NCI-H146 (cell line): ENCODE measurements at places on chromosomes 11 and 22.

DNA sequence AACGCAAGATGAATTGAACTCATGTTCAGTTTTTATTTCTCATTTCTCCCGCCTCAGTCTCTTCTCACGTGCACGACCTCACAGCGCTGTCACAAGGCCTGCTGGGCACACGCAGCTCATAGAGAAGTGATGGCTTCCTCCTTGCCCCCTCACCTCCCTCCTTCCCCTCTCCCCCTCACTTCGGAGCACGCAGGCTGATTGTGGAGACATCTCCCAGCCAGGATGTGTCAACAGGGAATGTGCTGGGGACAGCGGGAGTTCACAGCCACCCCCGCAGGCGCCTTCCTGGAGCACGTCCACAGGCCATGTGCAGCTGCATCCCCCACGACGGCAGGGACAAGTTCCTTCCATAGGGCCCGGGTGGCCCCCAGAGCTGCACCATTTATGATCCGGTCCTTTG, 29.1 kb upstream of the KRTAP5-6 start:
- DNase-seq = peak; percentile 25

DNA sequence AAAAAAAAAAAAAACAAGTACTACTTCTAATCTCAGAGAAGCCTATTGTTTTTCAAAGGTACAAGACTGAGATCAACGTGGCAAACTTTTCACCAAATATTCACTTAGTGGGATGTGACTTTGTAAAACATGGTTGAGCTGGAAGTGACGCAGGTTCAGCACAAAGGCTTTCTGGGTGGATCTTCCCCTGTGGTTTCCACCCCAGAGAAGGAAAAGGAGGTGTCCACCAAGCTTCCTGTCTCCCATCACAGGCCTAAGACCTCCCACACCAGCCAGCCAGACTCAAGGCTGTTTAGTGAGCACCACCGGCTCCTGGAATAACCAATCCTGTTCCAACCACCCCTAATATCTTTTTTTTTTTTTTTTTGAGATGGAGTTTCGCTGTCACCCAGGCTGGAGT, 5.7 kb downstream of the TMEM184B start:
- no peak for DNase-seq

DNA sequence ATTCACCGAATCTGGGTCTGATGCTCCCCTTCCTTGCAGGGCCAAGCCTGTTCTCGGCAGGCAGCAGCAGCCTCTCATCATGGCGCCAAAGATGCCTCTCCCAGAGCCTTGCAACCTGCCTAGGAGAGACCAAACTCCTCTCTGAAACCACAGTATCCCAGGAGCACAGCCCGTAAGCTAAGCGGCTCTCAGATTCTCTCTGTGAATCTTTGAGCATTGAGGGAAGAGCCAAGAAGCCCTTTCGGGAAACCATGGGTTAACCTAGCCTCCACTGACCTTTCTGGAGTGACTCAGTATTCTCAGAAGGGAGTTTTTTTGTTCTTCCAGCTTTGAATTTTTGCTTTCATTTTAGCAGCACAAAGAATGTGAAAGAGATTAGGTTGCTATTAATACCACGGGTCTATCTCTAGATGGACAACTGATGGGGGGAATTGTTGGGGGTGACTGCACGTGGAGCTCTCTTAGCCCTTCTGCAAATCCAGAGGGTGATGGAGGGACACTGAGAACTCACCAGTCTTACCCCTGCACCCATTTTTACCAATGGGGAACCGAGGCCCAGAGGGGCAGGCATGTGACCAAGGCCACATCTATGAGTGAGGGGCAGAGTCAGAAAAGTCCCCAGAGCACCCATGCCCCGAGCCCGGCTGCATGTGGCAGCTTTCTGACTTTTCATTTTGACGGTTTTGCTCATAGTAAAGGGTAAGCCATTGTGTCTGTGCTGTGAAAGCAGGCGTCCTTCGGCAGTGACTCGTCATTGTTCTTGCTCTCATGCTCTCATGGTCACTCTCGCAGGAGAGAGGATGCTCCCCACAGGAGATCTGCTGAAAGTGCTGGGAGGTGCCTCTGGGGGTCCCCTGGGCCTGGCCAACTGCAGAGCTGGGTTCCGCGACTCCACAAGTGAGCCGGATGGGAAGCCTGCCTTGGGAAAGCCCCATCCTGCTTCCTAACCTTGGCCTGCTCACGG, 36.0 kb downstream of the IRAG1 start:
- no peak for DNase-seq

- DNase-seq = no peak
Observed at GRCh38 chr22:23072077-23072910, 2.0 kb downstream of the GNAZ start.
